ENCODE measurements at places on chromosomes 12 and 14.

- DNase-seq, result no peak
Observed at GRCh38 chr12:74896186-74896585, 313.5 kb downstream of the KCNC2 start.

DNA sequence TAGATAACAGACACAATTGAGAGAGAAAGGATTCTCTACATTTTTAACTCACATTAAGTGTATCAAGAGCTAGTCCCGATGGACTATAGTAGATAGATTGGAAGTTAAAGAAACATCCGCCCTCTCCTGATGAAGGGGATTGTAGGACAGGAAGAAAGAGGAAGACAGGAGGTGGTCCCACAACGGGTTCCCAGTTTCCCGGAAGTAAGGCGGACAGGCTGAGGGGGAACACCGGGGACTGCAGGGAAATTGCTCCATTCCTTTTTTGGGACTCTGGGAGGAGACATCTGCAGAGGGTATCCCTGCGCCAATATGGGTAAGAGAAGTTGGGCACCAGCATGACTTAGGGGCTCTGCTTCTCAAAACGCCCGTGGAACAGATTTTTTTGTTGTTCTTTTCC is 177.5 kb upstream of the ATF7IP start:
- no peak for DNase-seq

DNA sequence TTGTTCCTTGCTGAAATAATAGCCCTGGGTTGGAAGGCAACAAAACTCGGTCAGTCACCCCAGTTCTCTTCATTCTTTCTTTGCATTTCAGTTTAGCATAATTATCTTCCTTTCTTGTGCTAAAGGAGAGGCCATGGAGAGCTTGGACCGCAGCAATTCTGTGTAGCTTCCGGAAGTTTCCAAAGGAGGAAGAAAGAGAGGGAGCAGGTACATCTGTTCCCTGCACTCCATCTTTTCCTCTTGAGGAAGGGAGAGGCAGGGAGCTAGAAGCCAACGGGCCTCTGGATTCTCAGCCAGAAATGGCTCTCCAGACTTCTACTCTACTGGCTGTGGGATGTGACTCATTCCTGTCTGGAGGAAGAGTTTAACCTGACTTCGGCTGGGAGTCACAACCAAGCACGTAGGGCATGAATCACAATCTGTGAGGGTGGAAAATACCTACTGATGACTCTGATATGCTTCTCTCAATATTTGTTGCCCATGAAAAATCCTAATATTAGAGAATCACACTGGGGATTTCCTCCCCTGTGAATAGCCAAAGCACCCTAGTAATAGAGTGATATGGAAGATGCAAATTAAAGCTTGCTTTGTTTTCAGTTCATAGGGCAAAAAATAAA is 17.0 kb downstream of the ANO6 start:
- peak; percentile 29 for DNase-seq

DNA sequence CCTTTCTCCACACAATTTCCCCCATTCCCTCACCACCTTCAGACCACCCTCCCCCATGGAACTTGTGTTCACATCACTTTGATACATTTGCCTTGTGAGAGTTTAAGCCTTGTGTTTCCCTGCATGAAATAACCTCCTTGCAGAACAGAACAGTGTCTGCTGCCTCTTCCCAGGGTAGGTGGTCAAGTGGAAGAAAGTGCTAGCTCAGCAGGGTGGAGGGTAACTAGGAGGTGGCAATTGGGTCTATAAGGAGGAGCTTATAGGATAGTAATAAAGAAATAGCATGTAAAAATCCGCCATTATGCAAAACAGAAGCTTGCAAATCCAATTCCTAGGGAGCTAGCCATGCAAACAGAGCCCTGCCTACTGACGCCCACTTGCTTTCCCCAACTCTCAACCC is 13.9 kb upstream of the KRT8 start:
- no peak for DNase-seq

DNA sequence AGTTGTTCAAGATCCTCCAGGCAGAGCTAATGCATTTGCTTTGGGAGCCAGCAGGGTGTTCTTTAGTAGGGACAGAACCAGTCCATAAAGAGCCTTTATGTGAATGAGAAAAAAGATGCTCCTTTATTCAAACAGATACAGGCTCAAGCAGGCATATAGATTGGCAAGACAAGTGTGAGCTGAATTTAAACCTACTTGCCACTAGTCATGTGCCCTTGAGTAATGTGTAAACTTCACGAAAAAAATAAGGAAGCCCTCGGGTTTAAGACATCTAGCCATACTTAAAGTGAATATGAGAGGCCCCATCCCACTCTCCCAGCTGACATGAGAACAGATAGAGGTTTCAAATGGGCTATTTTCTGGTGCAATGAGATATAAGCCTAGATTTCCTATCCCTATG is 43.1 kb upstream of the STRAP start:
- no peak for DNase-seq

- no peak for DNase-seq
Observed at GRCh38 chr12:111353603-111354295, 15.1 kb downstream of the PHETA1 start.

DNA sequence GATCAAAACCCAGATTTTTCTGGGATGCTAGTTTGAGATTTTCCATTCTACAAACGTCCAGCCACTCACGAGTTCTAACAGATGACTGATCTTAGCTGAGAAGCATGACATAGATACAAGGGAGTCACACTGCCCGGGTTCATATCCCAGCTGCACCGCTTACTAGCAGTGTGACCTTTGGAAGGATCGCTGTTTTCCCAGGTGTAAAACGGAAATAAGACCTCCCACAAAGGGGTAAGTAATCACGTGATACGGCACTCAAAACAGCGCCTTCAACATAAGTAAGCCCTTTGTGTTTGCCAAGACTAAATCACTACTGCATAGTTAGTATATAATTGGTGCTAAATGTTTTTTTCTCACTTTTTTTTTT is 624 bp upstream of the PWP1 start:
- DNase-seq, result peak; percentile 18

- no peak for DNase-seq
Observed at GRCh38 chr12:119476951-119477350, 116.6 kb upstream of the TMEM233 start.

GRCh38 chr12:122057007-122057735 is 21.4 kb upstream of the MLXIP start:
- no peak for DNase-seq

DNA sequence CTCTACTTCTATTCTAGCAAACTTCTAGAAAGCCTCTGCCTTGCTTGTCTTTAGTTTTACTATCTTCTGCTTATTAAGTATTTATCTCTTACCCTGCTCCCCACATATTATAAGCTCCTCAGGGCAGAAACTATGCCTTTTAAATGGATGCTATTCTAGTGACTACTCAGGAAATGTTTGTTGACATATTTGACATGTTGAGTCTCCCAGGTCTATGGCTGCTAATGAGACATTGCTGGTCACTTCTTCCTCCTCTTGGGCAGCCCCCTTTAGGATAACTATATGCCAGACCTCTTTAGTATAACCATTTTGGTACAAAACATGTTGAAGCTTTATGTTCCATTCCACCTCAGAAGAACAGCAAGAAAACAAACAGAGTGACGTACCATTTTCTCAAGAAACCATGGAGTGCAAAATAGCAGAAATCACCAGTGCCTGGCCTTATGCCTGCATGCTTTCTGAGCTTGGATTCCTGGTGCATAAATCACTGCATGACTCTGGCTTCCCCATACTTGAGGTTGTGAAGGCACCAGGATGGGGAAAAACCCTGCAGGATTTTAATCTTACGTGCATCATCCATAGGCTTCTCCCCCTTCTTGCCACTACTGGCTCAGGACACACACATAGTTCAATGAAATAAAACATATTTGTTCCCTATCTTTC is 202.6 kb downstream of the TMX1 start:
- no peak for DNase-seq

- DNase-seq, result no peak
Observed at GRCh38 chr12:76702946-76703345, 61.0 kb upstream of the ZDHHC17 start.

- no peak for DNase-seq
Observed at GRCh38 chr12:56324206-56324605, 8.4 kb upstream of the CNPY2 start.

DNA sequence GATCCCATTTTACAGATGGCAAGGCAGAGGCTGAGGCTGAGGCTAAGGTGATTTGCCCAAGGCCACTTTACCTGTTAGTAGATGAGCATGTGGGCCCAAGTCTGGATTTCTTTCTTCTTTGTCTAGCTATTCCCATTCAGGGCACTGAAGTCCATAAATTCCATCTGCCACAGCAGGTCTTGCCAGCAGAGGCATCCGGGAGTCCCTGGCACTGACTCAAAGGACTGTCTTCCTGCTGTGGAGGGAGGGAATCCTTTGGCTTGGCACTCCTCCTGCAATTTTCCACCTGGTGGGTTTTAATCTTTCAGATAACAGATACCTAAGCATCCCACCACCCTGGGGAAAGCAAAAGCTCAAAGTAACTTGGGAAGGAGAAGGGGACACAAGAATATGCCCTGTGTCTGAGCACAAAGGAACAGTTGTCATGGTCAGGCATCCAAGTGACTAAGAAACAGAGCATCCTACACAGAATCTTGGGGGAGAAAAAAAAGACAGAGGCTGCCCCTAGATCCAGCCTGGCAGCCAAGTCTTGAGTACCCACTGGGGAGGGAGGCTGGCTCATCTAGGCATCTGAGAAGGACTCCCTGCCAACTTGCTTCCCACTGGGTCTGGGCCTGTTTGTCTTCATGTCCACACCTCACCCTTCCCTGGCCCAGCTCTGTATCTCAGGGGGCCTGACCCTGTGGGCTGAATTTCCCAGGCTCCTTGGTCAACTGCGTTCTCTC is 35.6 kb upstream of the CMKLR1 start:
- DNase-seq, result no peak

- DNase-seq, result no peak
Observed at GRCh38 chr12:28497889-28498411, 307.7 kb downstream of the CCDC91 start.

- no peak for DNase-seq
Observed at GRCh38 chr14:73133795-73134194, 2.5 kb upstream of the PSEN1 start.

DNA sequence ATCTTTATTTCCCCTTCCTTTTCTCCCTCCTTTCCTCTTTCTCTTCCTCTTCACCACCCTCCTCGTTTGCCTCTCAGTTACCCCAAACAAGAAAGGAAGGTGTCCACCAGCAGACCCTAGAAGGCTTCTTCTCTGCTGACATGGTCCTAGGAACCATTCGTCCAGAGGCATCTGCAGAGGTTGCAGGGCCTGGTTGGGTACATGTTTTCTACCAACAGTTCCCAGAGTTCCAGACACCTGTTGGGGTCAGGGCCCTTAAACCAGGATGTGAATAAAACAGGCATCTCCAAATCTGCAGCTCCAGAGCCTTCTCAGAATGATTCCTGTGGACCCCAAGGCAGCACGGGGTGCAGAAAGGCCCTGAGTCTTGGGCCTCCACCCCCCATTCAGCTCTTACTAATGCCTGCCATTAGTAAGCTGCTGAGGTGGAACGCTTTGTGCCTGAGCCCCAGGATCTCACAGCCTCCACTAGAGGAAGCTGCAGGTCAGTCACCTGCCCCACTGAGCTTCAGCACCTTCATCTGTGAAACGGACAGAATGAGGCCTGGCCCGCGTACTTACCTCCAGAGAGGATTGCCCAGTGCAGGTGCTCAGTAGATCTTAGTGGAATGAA is 130.4 kb downstream of the DICER1 start:
- no peak for DNase-seq

DNA sequence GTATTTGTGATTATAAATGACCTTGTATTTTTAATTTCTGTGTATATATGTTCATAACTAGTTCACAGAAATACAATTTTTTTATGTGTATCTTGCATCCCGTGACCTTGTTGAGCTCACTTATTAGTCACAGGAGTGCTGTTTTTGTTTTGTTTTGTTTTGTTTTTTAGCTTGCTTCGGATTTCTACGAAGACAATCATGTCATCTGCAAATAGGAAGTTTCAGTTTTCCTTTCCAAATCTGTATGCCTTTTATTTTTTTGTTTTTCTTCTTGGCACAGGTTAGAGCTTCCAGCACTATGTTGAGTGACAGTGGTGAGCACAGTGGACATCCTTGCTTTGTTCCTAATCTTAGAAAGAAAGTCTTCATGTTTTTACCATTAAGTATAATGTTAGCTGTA is 229.2 kb upstream of the GARIN6 start:
- no peak for DNase-seq

DNA sequence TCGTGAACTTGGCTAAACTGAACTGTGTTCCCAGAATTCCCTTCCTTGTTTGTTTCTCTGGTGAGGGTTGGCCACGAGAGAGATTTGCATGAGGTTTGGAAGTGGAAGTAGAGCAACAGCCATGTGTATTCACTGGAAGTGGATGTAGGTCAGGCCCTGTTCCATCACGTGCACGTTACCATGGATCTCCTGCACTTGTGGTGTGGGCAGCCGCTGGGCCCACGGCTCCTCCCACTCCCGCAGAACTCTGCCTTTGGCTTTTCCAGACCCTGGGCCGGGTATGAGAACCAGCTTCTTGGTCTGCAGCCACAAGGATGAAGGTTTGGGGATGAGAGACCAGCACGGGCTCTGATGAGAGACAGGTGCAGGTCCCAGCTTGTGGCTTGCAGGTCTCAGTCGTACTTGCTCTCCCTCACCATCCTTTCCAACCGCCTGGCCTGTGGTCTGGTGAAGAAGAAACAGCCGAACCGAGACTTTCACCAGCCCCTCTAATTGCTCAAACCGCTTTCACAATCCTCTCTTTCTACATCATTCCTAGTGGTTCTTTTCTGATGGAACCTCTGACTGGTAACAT is 94.9 kb downstream of the DUSP16 start:
- no peak for DNase-seq

GRCh38 chr14:48622980-48623379 is 947.6 kb upstream of the MDGA2 start:
- DNase-seq, result no peak

GRCh38 chr12:61891632-61892031 is 368.6 kb upstream of the USP15 start:
- no peak for DNase-seq
